CD4-positive, alpha-beta T cell treated with Interleukin-10 for 1 hour (primary cell): ENCODE measurements at places on chromosomes 7 and 10.
A peak's percentile ranks its signal among the peaks of the same experiment; 100 is the strongest.

GRCh38 chr10:422241-422640, 267.2 kb downstream of the DIP2C start:
- DNase-seq: no peak

GRCh38 chr10:130341356-130341755, 205.2 kb downstream of the GLRX3 start:
- DNase-seq: no peak

DNA sequence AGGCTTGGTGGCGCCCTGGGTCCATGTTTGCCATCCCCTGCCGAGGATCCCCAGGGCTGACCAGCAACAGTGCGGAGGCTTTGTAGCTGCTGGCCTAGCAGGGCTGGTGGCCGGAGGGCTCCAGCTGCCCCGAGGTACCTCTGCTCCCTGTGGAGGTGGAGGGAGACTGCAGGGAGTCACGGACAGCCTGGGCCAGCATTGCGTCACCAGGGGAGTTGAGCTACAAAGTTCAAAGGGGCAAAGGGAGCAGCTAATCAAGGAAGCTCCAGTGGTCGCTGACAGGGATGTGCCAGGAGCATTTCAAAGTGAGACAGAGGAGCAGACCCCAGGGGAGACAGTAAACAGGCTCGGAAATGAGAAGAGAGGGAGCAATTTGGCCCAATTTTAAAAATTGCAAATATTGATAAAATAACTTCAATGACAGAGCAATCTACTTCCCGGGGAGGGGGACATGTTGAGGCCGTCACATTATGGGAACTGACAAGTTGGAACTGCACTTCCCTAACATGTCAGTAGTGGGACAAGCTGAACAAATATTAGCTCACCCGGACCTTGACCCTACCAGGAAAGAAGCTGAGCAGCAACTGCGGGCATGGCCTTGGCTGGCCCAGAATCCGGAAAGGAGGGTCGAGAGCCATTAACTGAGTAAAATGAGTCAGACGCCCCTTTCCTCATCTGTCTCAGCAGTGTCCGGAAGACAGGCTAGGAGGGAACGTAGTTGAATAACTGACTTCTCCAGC, 39.4 kb downstream of the BTBD16 start:
- no peak for DNase-seq

DNA sequence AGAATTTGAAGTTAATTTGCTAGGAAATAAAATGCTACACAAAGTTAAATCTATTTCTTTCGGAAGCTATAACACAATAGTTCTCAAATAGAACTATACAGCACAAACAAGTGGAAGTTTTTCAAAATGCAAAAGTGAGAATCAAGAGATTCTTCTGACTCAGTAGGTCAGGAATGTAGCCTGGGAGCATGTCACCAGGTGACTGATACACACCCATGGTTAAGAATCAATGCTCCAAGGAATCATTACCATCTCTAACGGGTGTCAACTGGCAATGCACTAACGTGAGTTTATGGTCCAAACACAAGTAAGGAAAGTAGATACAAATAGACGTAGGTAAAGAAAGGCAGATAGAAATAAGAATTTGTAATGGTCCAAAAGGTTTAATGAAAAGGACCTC, 170.5 kb downstream of the SRPK2 start:
- DNase-seq: no peak

GRCh38 chr10:129879655-129880054, 84.4 kb downstream of the EBF3 start:
- no peak for DNase-seq

DNA sequence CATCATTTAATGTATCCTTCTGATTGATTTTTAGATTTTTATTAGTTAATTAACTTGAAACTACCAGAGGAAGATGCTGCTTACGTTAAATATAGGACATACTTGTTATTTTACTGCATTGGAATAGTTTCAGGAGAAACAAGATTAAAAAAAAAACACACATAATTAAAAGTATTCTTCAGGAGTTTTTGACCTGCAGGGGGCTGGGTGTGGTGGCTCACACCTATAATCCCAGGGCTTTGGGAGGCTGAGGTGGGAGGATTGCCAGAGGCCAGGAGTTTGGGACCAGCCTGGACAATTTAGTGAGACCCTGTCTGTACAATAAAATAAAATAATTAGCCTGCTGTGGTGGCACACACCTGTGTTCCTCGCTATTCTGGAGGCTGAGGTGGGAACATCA, 10.7 kb downstream of the CBLL1 start:
- DNase-seq: no peak

DNA sequence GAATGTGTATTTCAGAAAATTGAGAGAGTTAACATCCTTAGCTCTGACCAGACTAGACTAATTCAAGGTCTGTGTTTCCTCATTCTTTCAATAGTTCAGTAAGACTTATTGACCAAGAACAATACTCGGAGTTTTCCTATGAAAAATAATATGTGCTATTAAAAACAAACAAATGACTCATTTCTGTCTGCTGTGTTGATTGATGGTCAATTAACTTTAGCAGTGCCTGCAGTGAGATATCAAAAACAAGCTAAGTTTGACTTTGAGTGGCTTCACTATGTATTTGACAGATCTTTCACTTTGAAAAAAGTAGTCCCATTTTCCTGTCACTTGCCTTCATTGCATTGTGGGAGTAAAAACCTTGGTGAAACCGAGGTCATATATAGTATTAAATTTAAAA, 91.0 kb downstream of the GNAT3 start:
- DNase-seq: no peak

DNA sequence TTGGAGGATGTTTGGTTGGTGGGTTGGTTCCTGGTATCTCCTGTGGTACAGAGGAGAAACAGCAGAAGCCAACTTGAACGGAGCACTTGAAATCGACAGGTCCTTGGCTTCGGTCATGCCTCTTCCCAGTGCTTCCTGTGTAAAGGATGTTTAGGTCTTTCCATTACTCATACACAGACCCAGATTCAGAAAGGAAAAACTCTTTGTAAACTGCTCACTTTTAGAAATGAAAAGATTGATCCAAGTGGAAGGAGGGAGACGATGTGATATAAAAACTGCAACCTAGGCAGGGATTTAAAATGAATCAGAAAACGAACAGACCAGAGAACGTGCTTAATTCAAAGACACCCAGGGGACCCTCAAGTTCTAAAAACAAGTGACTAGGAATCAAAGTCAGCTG, 338.4 kb downstream of the GALNT17 start:
- DNase-seq: no peak

DNA sequence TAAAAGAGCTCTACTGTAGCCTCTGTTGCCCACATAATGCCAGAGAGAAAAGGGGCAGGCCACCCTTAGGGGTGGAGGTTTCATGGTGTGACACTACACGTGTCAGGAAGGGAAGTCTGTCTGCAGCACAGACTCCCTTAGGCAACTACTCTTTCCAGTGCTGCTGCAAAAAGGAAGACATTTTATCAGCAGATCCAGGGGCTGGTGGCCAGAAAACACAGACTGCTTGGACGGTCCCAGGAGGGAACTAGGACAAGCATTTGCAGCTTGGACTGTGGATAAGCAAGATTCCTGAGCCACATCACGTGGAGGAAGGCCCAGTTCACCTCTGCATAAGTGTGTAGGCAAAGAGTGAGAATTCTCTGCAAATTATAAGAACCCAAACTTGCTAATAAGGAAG, 220.8 kb downstream of the FANK1 start:
- DNase-seq: no peak

DNA sequence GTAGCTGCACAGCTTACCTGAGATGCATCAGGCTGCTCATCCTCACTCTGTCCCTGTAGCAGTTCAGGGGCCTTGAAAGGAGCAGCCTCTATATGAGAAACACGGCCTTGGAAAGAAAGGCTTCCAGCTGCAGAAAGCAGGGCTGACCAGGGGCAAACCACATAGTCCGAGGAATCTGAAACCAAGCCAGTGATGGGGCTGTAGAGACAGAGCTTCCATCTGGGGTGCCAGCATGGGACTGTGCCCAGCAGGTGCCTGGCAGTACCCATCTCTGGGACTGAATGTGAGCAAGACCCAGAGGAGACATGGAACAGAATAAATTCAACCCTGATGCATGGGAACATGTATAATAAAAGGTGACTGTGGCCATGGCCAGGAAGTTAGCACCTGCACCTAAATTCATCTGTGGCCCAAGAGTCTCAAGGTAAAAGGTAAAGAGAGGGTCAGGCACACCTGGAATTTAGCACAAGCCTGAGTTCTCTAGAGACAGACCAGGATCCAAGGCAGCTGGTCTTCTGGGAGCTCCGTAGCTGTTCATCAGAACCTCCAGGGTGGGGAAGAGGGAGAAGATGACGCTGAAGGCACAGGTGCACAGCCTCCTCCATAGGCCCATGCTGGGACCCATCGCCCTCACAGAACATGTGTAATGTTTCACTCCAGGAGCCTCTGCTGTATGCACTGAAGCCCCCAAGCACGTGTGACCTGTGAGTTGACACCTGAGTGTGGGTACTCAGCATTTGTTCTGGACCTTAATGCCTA, 25.3 kb downstream of the FRMPD2 start:
- DNase-seq: no peak

DNA sequence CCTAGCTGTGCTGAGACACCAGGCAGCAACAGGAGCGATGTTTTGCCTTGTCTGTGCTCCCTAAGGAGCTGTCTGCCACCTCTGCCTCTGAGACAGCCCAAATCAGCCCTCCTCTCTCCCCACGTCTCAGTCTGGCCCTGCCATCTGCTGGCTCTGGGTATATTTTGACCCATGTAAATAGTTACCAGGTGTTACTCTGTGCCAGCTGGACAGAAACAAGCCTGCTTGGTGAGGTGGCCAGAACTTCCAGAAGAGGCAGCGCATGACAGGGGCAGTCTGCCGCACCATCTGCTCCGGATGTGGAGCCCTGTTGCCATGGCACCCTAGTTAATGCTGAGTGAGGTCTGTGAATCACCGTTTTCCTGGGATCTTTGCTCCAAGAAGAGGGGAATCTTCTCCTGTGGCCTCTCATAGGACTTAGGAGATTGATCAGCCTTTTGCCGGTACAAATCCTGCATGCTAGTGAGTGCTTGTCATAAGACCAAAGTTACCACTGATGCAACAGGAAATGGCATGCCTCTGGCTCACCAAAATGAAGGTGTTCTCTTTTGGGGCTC, 31.8 kb downstream of the GSTO2 start:
- DNase-seq: no peak

- DNase-seq: no peak
These were observed 79.9 kb upstream of the TMEM196 start for GRCh38 chr7:19853261-19853832.

- DNase-seq: no peak
These were observed 92.4 kb downstream of the WNT2 start for GRCh38 chr7:117230276-117231046.

GRCh38 chr7:86320889-86321288, 322.8 kb upstream of the GRM3 start:
- DNase-seq: no peak

- DNase-seq: peak; percentile 24
These were observed 118.5 kb downstream of the VTI1A start for GRCh38 chr10:112565434-112566053.

DNA sequence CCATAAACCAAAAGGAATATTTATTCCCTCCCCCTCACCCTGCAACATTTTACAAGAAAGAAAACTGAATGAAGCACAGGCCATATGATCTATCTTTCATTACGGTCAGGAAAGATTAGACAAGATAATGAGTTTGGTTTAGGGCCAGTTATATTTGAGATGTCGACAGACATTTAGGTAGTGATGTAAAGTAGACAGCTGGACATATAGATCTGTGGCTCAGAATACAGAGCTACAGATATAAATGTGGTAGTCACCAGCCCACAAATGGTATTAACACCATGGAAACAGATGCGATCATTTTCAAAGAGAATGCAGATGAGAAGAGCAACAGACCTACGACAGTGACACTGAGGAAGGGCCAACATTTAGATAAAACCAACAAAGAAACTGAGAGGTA, 142.5 kb downstream of the SRPK2 start:
- no peak for DNase-seq

DNA sequence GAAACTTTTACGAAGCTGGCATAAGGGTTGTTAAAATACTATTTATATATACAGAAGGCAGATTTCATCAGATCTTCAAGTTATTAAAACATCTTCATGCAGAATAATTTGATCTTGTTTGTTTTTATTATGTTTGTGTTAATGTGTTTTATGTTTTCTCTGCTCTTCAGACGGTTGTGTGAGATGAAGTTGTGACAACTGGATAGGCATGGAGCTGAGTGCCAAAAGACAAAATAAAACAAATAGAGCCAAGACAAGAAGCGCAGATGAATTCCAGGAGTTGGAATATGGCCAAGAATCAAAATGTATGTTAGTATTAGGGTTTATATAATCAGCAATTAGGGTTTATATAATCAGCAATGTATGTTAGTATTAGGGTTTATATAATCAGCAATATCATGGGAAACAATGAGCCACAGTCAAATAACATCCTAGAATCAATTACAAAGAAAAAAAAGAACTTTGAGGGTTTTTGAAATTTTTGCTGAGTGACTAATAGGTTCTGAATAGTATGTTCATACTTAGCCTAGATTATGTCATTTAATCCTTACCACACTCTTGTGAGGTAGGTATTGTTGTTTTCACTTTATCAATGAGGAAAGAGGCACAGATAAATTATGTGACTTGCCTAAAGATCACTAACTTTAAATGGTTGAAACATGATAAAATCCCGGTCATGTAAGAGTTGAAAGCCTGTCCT, 488.0 kb upstream of the STEAP1 start:
- DNase-seq: no peak

- no peak for DNase-seq
These were observed 151.4 kb upstream of the FERD3L start for GRCh38 chr7:19296617-19297016.

DNA sequence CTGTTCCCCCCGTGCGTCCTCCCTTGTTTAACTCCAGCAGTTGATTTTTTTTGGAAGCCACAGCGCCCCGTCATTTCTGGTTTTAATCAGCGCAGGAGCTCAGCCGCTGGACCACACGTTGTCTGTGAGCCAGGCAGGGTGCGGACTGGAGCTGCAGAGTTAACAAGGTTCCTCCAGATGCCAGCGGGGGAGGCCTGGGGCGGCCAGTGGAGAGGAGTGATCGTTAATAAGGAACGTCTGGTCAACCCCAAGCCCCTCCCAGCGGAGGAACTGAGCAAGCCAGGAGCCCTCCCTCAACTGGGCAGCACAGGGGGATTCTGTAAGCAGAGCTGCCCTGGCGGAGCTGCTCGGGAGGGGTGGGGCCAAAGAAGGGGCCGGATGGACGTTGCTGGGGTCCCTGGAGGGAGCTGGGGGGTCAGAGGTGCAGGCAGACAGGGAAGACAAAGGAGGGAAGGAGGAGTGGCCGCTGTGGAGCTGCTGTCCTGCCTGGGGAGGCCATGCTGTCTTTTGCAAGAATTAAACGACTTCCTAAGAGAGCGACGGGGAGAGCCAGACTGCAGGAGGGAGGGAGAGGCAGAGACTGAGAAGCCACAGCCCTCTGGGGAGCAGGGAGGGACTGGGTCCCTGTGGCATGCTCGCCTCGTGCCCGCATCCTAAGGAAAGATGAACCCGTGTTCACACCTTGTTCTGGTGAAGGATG, 537.1 kb upstream of the FOXK1 start:
- no peak for DNase-seq
